Stimulated activated CD4-positive, alpha-beta T cell treated with anti-CD3 and anti-CD28 coated beads, Interleukin-1b, Interleukin-23, amount 100 ng/mL, for 48 hours (primary cell): ENCODE measurements at places on chromosomes 4 and X.
A peak's percentile ranks its signal among the peaks of the same experiment; 100 is the strongest.

GRCh38 chrX:16585486-16586376, 64.2 kb upstream of the S100G start:
- DNase-seq: no peak

- DNase-seq: no peak
Measured at GRCh38 chr4:72631296-72631695, 62.3 kb upstream of the ADAMTS3 start.

DNA sequence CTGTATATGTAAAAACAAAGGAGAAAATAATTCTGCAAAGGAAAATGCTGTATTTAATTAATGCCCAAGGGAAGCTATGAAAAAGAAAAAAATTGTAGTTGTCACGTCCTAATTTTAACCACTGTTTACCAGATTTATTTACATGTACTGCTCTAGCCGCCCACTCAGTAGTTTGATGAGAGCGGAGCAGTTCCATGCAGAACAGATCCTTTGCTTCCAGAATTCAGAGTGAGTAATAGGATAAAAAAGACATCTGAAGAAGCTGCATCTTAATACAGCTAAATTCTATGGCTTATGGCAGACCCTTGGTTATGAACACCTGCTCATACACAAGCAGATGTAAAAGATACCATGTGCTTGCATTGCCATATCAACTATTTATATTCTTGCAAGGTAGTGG, 287.0 kb downstream of the GASK1B start:
- no peak for DNase-seq

GRCh38 chrX:54042609-54043021, 1.7 kb downstream of the PHF8 start:
- peak; percentile 40 for DNase-seq

- no peak for DNase-seq
Measured at GRCh38 chr4:151361126-151361525, 35.7 kb upstream of the SH3D19 start.

DNA sequence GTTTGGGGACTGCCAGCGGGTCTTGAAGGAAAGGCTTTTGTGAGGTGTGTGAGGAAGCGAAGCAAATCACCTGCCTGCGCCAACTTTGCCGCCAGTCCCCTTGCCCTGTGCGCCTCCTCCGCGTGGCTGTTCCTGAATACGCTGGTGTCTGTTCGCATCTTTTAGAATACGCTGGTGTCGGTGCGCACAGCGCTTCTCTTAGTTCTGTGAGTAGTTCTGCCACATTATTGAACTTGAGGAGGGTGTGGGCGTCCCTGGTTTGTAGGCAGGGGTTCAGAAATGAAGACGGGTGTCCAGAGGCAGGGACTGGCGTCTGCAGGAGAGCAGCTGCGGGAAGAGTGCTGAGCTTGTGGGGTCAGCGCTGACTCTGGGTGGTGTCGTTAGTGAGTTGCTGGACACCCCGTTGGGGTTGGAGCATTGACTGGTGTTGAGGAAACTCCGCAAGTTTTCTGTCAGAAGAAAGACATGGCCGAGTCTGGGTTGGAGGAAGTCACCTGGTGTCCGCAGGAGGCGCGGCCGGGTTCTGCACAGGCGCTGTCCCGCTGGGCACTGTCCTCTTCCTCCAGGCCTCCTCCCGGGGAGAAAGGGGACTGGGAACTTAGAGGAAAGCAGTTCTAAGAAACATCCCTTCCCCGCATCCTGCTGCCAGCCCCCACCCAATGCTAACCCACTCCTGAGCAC, 930 bp downstream of the ZNF718 start:
- peak; percentile 36 for DNase-seq

DNA sequence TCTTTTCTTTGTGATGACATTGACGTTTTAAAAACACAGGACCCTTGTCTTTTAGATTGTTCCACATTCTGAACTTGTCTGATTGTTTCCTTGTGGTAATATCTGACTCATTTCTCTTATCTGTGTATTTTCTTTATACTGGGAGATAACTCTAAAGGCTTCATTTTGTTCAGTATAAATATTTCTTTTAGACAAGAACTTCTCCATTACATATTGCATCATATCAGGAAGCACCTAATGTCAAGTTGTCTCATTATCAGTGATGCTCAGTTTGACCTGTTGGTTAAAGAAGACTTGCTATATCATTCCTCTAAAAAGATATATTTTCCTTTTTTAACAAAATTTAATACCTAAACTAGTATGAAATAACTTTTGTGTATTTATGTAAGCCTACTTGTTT, 152.3 kb upstream of the BMP3 start:
- no peak for DNase-seq

DNA sequence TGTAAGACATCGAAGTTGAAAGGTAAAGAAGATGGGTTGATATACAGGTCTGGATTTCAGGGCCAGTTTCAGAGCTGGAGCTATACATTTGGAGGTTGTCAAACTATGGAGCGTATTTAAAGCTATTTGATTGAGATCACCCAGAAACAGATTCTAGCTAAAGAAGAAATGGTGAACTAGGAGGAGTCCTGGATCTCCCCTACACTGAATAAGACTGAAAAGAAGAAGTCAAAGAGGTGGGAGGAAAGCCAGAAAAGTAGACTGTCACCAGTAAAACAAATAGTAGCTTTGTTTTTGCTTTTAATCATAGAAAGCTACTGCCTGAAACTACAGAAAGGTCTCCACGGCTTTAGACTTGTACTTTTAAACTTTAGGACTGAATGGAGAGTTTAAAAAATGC, 5.0 kb upstream of the NDP start:
- DNase-seq: no peak

DNA sequence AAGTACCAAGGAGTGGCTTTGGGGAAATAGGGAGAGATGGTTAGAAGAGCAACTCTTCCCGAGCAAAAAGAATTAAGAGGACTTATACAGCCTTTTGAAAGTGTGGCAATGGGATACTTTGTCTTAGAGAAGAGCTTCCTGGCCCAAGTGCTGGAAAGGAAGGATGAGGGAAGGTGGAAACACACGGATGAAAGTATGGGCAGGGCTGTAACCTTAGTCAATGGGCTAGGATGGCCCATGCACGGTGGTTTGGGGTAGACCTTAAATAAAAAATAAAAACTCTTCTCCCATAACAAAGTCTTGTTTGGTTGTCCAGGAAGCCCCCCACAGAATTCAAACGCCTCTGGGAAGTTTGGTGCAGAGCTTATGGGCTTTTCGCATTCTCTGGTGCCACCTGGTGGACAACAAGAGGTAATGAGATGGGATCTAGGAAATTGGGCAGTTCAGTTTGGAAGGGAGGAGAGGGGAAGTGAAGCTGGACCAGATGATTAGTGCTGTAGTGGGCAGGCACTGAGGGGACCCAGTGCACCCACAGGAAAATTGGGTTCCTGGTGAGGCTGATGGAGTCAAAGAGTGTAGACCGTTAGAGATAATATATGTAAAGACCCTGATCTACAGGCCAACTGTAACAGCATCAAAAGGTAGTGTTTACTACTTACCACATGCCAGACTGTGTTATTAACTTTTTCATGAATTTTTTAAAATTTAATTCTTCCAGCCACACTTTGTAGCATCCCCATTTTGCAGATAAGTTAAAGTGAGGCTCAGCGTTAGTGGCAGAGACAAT, 13.8 kb upstream of the ENOX2 start:
- DNase-seq: peak; percentile 10
